ENCODE measurements at places on chromosomes 13 and 19.

DNA sequence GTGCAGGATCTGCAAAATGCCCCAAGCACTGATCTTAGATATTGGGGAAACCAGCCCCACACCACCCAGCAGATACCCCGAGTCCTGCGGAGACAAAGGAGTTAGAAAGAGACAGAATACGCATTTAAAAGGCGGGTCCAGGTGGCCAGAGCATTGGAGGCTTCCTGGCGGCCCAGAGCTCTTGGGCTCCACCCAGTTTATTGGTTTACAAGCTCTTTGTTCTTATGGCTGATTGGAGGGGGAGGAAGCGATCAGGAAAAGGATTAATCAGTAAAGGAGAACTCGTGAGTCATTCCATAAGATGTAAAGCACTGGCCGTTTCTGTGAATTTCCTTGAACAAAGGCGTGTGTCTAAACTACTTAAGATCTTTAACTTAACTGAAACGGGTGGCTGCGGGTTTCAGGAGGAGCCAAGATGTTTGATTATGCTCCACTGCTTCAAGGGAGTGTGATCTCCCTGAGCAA lies 926 bp downstream of the ZNF587 start:
- DNase-seq, result no peak

GRCh38 chr13:49140910-49141611 lies 79.1 kb upstream of the MLNR start:
- DNase-seq, result no peak

DNA sequence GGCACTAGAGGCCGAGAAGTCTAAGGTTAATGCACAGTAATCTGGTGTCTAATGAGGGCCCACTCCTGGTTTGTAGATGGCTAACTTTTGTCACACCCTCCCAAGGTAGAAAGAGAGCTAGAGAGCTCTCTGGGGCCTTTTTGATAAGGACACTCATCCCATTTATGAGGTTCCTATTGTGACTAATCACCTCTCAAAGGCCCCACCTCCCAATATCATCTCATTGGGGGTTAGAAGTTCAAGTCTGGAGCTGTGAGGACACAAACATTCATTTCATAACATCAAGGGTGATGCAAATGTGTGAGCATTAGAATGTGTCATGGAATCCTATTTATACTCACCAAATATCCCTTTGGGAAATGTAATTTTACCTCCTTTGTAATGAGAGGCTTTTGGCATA lies 79.2 kb upstream of the SLC10A2 start:
- no peak for DNase-seq

DNA sequence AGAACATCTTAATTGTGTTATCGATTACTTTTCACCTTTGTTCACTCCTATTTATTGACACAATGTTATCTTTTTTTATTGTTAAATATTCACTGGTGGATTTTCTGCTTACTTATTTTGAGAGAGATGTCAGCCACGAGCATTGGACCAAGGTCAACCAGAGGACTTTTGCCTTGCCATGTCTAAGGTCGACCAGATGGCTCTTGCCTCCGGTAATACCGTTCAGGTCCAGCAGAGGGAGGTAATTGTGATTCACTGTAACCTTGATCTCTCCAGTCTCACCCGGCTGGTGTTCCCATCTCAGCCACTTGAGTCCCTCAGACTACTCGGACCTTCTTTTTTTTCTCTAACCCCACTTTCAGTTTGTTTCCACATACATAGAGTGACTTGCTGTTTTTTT lies 1438.1 kb downstream of the UQCRFS1 start:
- no peak for DNase-seq

DNA sequence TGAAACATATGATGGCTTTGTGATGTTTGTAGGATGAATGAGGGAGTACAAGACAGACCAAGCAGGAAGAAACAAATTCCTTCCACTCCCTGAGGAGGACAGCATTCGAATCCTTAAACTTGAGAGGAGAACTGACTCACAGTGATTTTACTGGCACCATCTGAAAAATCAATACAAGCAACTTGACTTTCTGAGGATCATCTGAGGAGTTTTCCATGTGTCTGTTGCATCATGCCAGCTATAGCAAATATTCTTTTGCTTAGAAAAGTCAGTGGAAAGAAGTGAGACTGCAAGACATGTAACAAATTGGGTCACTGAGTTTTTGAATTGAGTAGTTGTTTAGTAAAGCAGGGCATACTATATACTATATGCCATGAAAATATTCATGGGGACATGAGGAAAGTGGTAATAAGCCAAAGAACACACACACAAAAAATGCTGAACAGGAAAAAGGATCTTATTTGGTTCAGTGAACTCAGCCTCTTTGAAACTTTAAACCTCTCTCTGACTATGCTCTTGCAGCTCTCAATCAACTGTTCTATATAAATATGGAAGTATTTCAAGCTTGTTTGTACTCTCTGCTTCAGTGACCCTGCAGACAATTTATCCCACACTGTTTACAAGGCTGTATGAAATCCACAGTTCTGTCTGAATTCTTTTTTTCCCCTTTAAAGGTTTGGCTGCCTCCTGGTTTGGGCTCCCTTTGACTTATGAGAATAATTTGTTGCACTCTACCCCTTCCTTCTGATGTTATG lies 35.5 kb downstream of the SERTM1 start:
- no peak for DNase-seq

DNA sequence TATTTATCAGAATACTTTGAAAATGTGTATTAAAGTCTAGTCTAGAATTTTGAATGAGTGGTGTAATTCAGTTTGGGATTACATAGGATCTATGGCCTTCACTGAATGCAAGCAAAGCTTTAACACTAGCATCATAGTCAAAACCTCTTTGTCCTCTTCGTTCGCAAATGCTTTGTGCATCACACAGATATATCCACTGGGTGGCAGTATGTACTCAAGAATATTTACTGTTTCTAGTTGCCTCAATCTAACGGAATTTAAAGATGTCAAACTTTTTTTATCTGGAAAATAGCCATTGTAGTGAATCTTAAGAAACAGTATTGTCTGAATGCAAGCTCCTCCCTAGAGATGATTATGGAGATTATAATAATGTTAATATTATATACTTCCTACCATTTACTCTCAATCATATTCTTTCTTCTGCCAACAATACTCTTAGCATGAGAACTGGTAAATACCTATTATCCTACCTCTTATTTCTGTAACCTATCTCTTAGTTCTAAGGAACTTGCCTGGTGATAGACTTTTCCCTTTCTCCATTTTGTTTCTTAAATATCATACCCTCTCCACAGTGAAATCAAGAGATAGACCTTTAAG lies 25.8 kb downstream of the LACC1 start:
- DNase-seq, result no peak

All from activated naive CD4-positive, alpha-beta T cell treated with anti-CD3 and anti-CD28 coated beads, Interleukin-2, amount 50 U/mL, for 16 hours (primary cell).